T47D (cell line): ENCODE measurements at places on chromosomes 16 and 17.

DNA sequence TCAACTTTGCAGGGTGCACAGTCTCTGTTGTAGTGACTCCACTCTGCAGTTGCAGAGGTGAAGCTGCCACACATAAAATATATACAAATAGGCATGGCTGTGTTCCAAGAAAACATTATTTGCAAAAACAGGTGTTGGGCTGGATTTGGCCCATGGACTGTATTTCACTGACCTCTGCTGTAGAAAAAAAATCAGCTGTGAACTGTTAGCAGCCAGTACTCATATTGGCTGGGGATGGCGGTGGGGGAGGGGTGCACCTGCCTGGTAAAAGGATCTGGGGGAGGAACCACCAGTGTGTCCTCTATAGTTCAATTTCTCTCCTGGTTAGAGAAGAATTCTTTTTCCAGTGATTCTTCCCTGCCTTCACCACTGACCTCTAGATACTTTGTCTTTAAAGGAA, 50.0 kb downstream of the SHISA9 start:
- no peak for DNase-seq

DNA sequence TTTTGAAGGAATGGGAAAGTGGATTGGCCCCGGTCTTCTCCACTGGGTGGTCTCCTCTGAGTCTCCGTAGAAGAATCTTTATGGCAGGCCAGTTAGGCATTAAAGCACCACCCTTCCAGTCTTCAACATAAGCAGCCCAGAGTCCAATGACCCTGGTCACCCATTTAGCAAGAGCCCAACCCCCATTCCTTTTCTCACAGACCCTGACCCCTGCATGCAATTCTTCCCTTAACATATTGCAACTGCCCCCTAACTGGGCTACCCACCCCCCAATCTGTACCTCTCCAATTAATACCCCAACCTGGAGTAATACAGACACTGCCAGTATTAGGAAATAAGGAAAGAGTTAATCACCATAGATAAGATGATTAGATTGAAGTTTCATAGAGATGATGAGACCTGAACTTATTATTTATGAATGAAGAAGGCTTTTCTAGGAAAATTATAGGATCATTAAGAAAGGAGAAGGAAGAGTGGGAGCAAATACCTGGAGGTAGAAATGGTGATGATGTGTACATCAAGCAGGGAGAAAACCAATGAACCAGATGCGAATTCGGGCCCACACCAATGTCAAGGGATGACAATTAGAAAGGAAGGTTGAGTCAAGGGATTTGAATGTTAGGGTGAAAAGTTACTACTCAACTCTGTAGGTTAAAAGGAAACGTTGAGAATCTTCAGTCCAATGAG, 2.4 kb downstream of the CCL2 start:
- DNase-seq = no peak

DNA sequence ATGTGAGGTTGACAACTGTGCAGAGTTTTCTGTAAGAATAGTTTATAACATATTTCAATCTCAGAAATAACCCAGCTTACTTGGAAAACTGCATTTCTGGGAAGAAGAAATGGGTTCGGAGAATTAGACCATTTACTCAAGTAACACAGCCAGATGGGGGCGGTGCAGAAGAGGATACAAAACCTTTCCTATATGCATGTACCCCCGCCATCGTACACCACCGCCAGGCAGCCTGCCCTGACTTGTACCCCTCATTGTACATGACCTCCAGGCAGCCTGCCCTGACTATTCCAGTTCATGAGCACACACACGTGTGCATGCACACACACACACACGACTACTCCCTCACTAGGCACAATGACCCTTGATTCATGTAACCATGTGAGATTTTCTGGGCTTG, 154.0 kb downstream of the C16orf78 start:
- no peak for DNase-seq

- no peak for DNase-seq
These were observed 20.8 kb downstream of the ATP6V0D1 start for GRCh38 chr16:67460168-67460567.

DNA sequence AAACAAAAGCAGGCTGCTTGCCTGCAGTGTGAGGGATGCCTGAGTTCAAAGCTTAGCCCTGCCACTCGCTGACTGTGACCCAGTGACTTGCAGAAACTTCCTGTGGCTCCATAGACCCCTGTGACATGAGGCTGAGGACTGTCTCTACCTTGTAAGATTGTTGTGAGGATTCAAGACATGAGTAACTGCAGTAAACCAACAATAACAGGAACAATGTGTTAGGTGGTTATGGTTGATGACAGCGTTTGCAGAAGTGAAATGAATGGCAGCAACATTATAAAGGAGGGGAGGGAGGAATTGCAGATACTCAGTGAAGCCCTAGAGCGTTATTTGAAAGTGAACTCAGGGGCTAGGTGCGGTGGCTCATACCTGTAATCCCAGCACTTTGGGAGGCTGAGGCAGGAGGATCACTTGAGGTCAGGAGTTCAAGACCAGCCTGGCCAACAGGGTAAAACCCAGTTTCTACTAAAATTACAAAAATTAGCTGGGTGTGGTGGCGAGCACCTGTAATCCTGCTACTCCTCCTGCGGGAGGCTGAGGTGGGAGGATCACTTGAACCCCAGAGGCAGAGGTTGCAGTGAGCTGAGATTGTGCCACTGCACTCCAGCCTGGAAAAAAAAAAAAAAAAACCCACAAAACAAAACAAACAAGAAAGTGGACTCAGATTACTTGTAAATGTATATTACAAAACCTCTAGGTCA, 33.5 kb upstream of the EMP2 start:
- no peak for DNase-seq

- DNase-seq = no peak
These were observed 13.2 kb downstream of the UTP4 start for GRCh38 chr16:69145658-69146057.

DNA sequence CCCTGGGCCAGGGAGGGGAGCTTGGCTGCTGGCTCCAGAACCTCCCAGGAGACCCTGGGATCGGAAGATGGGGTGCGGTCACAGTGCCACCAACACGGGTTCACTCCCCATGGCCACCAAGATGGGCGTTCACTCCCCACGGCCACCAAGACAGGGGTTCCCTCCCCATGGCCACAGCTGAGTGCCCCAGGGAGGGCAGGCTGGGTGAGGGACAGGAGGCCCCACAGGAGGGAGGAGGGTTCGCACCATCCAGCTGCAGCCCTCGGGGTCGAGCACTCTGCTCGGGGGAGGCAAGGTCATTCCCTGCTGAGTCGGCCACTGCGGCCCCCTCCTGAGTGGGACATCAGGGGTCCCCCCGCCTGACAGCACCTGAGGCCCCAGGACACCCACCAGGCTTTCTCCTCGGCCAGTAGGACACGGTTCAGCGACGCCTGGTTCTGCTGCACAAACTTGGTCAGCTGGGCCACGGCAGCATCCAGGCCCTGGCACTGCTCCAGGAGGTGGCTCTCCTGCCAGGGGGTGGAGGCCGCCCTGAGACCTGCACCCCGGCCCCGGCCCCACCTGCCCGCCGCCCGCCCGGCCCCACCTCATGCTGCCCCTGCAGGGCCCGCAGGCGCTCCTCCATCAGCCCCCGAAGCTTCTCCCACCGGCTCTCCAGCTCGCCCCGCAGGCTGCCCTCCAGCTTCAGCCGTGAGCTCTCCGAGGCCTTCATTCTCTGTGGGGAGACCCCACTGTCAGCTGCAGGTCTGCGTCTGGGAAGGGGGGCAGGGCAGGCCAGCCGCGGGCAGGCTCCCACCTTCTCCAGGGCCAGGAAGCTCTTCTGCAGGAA, 5.9 kb downstream of the CCDC154 start:
- no peak for DNase-seq

DNA sequence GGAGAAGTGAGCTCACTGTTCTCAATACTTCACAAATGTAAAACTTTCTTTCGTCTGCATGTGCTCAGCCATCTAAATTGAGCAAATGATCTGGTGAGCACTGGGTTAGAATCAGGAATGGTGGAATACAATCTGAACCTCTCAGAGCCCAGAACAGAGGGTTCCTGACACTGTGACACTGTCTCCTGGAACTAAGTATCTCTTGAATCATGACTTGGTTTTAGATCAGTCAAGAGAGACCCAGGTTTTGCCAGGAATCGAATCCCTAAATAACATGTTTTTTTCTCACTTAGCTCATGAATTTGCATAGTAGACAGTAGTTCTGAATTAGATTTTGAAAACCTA, 49.3 kb downstream of the SF3B3 start:
- no peak for DNase-seq

GRCh38 chr17:7915179-7915610, 894 bp downstream of the RNF227 start:
- no peak for DNase-seq

DNA sequence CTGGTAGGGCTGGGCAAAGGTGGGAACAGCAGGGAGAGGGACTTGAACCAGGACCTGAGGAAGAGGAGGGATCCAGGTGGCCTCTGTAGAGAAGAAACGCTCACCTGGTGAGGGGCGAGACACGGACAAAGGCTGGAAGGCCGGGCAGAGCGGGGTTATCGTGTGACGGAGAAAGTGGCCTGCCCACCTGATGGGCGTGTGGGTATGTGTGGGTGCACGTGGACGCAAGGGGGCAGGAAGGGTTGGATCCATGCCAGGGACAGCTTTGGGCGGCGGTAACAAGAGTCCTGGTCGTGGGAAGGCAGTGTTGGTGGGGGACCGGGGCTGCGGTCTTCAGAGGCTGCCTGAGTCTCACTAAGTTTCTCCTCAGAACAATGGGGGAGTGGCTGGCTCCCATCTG, 104.1 kb upstream of the GSE1 start:
- DNase-seq = no peak

GRCh38 chr17:81110488-81111040, 54.7 kb upstream of the PVALEF start:
- DNase-seq = no peak

DNA sequence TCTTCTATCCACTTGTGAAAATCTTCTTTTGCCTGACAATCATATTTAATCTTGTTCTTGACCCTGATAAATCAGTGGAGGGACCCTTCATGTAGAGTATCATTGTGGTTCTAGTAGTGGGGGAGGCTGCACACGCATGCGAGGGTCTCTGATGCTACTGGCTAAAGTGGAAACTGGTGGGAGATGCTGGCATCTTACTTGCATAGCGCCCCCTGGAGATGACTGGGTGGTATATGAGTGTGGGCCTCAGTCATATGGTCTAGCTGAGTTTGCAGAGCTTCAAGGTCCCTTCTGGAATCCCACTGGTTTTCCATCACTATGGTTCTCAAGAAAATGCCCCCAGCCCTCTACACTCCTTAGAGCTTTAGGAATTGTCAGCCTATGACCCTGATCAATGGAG, 236.4 kb upstream of the AXIN2 start:
- DNase-seq = no peak

DNA sequence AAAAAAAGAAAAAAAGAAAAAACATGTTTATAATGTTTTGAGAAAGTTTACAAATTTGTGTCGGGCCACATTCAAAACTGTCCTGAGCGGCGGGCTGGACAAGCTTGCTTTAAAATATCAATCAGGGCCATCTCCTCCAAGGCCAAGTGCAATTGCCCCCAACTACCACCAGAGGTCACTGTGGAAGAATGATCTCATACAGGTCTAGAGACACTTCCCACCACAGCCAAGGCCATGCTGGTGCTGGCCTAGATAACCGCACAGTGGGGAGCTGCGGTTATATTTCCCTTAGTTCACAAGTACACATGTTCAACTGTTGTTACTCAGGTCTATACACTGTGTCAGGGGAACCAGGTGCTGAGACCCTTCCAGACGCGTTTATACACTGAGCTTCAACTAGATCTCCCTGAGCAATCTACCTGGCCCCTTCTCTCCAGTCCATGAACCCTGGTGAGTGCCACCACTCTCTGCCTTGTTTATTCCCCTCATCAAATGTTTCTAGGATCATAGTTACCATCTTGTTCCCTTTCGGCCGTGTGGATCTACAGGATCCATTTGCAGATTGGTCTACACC, 83.8 kb upstream of the CCL2 start:
- DNase-seq = peak; percentile 76

GRCh38 chr17:76996741-76997694, 128.8 kb downstream of the MGAT5B start:
- no peak for DNase-seq

- DNase-seq = no peak
These were observed 5.2 kb upstream of the PIPOX start for GRCh38 chr17:29037739-29038084.
